Activated naive CD4-positive, alpha-beta T cell treated with anti-CD3 and anti-CD28 coated beads, Interleukin-2, amount 10 ng/mL, durations not matched to agents 7 days and 5 days (primary cell): ENCODE measurements at places on chromosomes 1 and 21.

DNA sequence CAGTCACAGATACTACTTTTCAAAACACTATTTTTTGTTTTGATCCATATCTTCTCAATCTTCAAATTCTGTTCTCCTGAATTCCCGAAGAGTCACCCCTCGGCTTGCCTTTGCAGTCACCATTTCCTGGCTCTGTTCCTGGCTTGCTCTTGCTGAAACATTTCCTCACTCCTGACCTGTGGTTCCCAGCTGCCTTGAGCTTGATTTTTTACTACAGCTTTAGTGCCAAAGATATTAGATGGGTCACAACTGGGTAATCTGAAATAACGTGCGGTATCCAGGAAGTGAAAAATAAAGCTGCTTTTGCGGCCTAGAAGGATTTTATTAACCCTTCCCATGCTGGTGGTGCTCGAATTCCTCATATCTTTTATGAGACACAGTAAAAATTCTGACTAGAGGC is 318.8 kb downstream of the PCP4 start:
- no peak overlapping the region for H3K27ac ChIP-seq
- no peak for DNase-seq
- no peaks in the 10 kb centered on the region for H3K27me3 ChIP-seq
- H3K4me3 ChIP-seq: no peak overlapping the region

GRCh38 chr1:200905411-200906052 is 10.8 kb downstream of the INAVA start:
- no peak overlapping the region for H3K4me3 ChIP-seq
- H3K4me1 ChIP-seq: peaks cover 18% of the 10 kb centered on the region
- H3K36me3 ChIP-seq: no peaks in the 10 kb centered on the region
- peaks cover 53% of the 10 kb centered on the region for H3K27me3 ChIP-seq

DNA sequence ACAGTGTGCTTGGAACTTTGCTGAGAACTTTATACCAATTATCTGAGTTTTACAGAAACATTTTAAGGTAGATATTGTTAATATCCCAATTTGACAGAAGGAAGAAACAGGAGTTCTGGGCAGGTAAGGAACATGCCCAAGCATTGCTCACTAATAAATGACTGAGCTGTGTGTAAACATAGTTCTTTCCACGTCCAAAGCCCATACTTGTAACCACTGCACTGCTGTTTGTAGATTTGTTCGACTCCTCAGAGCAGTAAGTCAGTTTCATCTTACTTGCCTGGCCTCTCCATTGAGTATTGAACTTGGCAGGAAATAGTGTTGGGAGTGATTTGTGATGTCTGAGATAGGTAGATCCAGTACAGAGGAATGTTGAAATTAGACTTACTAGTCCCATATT is 335.1 kb downstream of the KIF26B start:
- H3K4me3 ChIP-seq: no peak overlapping the region
- no peak overlapping the region for H3K27ac ChIP-seq
- no peaks in the 10 kb centered on the region for H3K36me3 ChIP-seq
- H3K27me3 ChIP-seq: no peaks in the 10 kb centered on the region

DNA sequence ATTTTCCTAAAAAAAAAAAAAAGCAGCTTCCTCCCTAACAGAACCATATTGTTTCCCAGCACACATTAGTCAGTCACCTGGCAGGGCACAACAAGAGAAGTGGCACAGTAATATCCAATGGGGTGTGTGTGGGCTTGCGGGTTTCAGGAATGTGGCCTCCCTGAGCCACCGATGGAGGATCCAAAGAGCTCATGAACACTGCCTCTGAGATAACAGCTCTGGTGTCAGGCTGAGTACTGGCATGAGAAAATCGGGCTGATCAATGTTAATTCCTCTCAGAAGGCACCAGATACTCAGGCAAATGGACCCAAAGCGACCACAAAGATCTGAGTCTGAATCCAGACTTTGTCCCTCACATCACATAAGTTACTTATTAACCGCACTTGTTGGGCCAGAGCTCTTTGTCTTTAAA is 2.2 kb upstream of the LYPD8 start:
- DNase-seq: no peak
- H3K27me3 ChIP-seq: no peaks in the 10 kb centered on the region
- H3K36me3 ChIP-seq: no peaks in the 10 kb centered on the region
- no peaks in the 10 kb centered on the region for H3K4me1 ChIP-seq
- H3K27ac ChIP-seq: no peak overlapping the region
- no peak overlapping the region for H3K4me3 ChIP-seq

DNA sequence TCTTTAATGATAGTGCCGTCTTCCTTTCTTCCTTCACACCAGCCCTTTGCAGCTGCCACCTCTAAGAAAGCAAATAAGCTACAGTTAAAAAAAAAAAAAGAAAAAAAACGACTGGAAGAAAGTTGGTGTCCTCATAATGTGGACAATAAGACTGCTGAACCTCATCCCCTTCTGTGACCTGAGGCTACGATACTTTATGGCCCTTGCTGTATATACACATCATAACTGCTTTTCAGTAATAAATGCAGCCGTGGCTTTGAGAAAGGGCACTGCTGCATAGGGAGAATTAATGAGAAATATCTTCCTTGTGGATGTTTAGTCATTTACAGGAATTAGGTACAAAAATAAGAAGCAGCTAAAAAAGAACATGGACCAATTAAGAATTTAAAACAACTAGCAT is 333.8 kb upstream of the ADGRL2 start:
- no peaks in the 10 kb centered on the region for H3K27me3 ChIP-seq
- DNase-seq: no peak
- H3K27ac ChIP-seq: no peak overlapping the region
- no peaks in the 10 kb centered on the region for H3K36me3 ChIP-seq

- H3K4me1 ChIP-seq: peaks cover 35% of the 10 kb centered on the region
- H3K27me3 ChIP-seq: peaks cover 77% of the 10 kb centered on the region
- H3K36me3 ChIP-seq: peaks cover 1% of the 10 kb centered on the region
- peak overlapping the region; percentile 87 for H3K4me3 ChIP-seq
- DNase-seq: no peak
These were observed 149.2 kb downstream of the PPIAL4G start for GRCh38 chr1:148333875-148334338.

DNA sequence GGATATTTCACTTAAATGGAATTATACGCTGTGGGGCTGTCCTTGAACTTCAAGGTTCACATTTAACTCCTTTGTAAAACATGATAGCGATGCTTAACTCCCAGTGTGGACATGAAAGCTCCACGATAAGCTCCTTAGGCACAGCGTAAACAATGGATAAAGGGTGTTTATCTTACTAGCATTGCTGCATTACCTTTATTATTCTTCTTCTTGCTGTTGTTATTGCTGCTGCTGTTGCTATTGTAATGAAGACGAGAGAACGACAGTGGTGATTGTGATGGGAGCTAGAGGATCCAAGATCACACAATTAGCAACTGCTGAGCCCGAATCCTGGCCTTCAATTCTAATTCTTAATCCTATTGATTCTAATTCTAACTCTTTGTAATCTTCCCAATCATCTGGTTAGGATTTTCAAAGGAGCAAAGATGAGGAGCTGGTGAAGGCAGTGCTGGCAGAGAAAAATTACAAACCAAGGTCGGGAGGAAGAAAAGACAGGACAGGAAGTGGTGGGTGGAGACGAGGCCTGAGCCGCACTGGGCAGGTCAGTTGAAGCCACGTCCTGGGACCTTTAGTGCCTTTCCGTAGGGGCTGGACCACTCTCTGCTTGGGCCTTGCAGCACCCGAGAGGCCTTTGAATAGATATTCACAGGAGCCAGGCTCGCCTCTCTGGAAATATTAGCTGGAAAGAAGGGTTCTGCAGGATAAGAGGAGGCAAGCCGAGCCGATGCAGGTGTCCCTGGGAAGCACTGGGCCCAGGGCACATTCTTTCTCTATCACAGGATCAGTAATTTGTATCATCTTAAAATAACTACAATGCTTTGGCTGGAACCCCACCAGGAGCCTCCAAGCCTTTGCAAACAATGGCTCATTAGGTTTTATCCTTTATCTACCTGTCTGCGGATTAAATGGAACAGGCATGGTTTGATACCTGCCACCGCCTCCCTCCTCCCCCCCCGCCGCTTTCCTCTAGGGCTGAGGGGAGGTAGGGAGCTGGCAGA is 571.6 kb downstream of the AJAP1 start:
- no peak overlapping the region for H3K4me3 ChIP-seq
- no peaks in the 10 kb centered on the region for H3K36me3 ChIP-seq
- H3K27ac ChIP-seq: no peak overlapping the region
- peaks cover 3% of the 10 kb centered on the region for H3K27me3 ChIP-seq
- DNase-seq: no peak
- H3K4me1 ChIP-seq: no peaks in the 10 kb centered on the region

DNA sequence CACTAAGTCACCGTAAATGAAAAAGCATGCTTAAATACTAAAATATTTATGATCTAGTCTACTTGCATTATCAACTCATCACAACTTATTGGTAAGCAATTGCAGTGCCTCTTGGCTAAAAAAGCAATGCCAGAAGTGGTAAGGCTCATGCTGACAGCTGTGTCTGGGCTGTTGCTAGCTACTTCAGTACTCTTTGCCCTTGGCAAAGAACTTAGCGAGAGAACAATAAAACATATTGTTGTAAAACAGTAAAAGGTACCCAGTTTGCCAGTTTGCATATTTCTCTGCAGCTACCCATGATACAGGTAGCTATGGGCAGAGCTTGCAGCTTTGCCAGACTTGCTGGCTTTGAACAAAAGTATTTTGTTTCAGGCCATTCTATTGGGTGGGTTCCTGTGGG is 73.1 kb downstream of the ATP6V1G3 start:
- peaks cover 5% of the 10 kb centered on the region for H3K27me3 ChIP-seq
- H3K27ac ChIP-seq: no peak overlapping the region
- no peaks in the 10 kb centered on the region for H3K4me1 ChIP-seq
- H3K4me3 ChIP-seq: no peak overlapping the region
- DNase-seq: no peak

DNA sequence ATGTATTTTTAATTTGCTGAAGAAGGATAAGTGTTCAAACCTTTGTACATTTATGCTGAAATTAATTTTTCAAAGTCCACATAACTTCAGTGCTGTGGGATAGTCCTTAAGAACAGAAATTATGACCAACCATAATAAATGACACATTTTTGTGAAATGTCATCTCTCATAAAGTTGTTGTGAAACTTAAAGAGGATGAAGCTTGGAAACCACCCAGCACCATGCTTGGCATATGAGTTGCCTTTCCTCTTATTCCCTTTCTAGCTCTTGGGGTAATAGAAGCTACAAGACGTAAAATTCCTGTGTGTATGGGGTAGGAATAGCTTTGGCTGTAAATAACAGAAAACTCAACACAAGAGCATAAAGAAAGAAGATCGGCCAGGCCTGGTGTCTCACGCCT is 18.9 kb upstream of the USP24 start:
- H3K4me1 ChIP-seq: no peaks in the 10 kb centered on the region
- H3K4me3 ChIP-seq: no peak overlapping the region
- H3K27ac ChIP-seq: no peak overlapping the region
- peaks cover 30% of the 10 kb centered on the region for H3K27me3 ChIP-seq

DNA sequence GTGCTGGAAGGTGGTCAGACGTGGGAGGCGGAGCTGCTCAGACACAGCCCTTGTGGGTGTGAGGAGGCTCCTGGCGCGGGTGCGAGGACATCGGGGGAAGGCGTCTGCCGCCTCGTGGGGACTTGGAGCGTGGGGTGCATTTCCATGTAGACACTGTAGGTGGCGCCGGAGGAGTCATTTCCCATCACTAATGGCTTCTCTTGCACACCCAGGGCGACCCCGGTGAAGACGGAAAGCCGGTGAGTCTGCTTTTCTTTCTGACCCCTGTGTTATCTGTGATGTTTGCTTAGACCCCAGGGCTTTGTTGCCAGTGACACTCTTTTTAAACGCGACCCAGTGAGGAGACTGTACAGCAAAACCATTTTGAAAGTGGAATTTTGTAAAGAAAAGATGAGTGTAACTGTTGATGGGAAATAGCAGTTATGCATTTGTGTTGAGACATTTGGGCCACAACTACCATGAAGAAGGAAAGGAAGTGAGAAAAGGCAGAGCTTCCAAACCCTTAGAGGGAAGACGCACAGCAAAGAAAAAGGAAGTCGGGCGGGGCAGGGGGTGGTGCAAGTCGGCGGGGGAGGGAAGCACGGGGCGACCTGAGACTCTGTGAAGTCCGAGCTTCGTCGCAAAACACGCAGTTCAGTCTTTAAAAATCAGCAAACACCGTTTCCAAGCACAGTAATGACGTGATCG is 64.0 kb downstream of the SLC19A1 start:
- peak overlapping the region; percentile 88 for H3K27ac ChIP-seq
- H3K27me3 ChIP-seq: no peaks in the 10 kb centered on the region

GRCh38 chr1:202501281-202501680 is 152.8 kb downstream of the PPP1R12B start:
- no peak overlapping the region for H3K27ac ChIP-seq
- H3K4me1 ChIP-seq: no peaks in the 10 kb centered on the region
- no peak for DNase-seq
- peaks cover 9% of the 10 kb centered on the region for H3K36me3 ChIP-seq
- no peaks in the 10 kb centered on the region for H3K27me3 ChIP-seq
- H3K4me3 ChIP-seq: no peak overlapping the region

DNA sequence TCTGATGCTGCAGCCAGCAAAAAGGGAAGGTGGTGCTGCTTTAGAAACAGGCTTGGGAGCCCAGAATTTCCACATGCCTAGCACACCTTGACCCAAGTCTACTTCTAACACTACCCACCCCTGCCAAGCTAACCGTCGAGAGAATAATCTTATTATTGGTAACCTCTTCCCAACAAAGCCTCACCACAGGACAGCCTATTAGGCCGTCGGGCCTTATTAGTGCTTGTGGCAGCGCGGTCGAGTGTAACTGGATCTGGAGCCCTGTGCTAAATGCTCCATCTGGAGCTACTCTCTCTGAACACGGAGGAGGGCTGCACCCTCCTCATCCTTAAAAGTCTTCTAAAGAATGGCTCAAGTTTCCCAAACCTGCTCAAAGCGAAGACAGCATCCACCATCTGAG is 165.5 kb upstream of the NFIA start:
- H3K4me3 ChIP-seq: no peak overlapping the region
- no peak for DNase-seq
- H3K27ac ChIP-seq: no peak overlapping the region
- H3K27me3 ChIP-seq: no peaks in the 10 kb centered on the region
- no peaks in the 10 kb centered on the region for H3K36me3 ChIP-seq
